ENCODE measurements at places on chromosomes 12 and 14.

- DNase-seq = no peak
Measured at GRCh38 chr12:4024701-4025100, 151.5 kb upstream of the PARP11 start.

DNA sequence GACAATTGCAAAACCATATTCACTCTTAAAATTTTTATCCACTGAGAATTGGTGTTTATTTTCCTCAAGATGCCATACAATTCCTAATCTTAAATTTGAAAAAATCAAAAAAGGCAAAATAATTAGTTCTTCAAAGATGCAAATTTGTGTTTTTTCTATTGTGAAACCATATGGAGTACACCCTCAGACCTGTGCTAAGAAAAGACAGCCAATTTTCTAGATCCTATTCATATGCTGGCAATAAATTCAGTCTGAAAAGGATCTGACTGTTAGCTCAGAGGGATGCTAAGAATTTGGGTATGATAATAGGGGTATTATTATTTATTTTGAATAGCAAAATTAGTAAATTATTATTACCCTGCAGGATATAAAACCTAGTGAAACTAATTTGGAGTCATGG, 476.9 kb upstream of the SYT1 start:
- DNase-seq = no peak

DNA sequence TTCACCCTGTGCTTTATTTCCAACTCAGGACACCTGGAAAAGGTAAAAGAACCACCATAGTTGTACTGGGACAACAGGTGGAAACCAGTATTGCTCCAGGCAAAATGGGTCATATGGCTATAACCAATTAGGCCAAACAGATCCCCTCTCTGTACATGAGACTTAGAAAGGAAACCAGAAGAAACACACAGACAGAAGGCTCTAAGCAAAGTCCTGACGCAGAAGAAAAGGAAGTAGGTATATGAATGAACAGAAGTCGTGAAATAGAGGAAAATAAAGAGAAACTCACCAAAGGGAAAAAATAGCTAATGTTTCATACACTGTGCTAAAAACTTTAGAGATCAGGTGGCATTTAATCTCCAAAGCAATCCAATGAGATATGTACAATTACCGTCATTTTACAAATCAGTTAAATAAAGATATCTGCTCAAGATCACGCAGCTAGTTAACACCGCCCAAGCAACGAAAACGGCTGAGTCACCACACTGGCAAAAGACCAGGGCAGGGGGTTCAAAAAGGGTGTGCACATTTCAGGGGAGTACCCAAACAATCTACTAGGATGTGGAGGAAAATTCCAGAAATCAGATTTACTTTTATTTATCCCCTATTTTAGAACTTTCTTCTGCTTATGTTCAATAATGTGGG, 82.3 kb downstream of the ITPR2 start:
- DNase-seq = no peak

- peak; percentile 45 for DNase-seq
Measured at GRCh38 chr12:6199531-6200255, 507 bp upstream of the CD9 start.

GRCh38 chr12:103498990-103499389, 3.2 kb upstream of the C12orf42 start:
- DNase-seq = no peak

GRCh38 chr14:95258754-95259593, 60.7 kb downstream of the CLMN start:
- DNase-seq = no peak

DNA sequence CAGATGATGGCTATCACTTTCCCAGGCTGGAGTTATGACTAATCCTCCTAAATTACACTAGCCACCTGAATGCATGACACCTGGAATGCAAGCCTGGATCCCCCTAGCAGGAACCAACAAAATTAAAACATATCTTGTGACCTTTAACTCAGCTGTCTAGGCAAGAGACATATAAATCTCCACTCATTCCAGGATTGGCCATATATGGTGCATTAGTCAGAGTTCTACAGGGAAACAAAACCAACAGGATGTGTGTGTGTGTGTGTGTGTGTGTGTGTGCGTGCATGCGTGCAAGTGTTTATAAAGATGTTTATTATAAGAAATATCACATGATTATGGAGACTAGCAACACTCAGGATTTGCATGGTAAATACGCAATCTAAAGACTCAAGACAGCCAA, 212.8 kb downstream of the KIF21A start:
- DNase-seq = no peak

GRCh38 chr12:98901189-98901588, 256.1 kb downstream of the APAF1 start:
- peak; percentile 13 for DNase-seq

DNA sequence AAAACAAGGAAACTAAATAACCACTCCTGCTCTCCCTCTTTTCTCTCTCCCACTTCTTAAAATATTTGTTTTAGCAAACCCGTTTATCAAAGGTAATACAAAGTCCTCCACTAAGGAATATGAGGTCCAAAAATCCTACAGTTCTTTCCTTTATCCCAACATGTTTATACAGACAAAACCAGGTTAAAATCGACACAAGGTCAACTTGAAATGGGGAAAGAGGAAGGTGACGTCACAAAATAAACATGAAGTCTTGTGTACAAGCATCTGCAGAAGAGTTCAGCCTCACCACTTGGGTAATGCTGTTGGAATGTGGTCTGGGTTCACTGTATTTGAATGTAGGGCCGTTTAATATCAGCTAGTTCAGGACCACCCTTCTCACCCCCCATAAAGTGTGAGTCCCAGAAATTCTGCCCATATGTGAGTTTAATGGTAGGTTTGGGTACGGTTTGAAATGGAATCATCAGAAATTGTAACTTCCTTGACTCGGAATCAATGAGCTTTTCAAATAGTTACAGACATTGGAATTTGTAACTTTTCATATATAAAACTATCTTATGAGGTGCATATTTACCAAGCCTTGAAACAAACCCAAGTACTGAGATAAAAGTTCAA, 120.0 kb upstream of the SLC38A2 start:
- DNase-seq = peak; percentile 29

- no peak for DNase-seq
Measured at GRCh38 chr12:1481326-1481725, 113.1 kb downstream of the FBXL14 start.

DNA sequence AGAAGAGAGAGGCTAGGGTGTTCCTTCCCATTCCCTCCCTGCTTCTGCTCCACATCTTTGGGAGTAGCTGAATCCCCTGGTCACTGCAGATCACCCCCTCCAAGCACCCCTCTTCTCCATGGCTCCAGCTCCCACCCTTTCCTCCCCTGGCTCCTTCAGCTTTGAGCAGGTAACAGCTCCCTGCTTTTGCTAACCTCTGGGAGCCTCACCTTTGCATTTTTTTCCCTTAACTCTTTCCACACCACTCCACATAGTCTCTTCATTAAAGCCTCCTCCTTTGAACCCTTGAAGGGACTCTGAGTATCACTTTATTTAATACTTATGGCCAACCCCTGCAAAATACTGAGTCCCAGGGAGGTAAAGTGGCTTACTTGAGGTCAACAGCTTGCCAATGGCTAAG, 25.7 kb upstream of the SERPINA6 start:
- no peak for DNase-seq

DNA sequence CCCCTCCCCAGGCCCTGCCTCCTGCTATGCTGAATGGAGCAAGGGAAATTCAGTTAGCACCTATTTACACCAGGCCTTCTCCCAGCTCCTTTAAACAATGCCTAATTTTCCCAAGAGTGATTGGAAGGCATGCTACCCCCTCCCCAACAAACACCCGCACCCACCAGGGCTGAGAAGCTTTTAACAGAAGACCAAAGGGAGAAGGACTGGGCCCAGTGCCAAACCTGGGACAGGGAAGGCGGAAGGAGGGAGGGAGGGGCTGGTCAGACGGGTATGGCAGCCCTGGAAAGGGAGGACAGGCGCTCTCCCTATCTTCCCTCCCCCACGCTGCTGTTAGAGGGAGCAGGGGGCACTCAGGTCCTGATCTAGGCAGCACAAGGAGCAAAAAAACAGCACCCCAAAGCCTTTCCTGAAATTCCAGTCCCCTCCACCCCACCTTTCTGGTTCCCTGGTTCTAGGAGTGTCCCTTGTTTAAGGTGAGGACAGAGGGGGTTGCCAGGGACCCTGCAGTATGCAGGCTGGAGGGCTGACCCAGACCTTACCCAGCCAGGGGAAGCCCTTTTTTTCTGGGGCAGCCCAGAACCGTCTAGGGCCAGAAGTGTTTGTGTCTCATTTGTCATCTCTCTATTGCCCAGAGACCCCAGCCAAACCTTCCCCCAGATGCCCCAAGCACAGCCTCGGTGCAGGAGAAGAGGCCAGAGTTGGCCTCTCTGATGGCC, 2.4 kb upstream of the KRT8 start:
- no peak for DNase-seq

- DNase-seq = no peak
Measured at GRCh38 chr12:103882861-103883596, 42.0 kb upstream of the NT5DC3 start.

GRCh38 chr12:59404109-59404650, 191.6 kb upstream of the SLC16A7 start:
- no peak for DNase-seq

- peak; percentile 79 for DNase-seq
Measured at GRCh38 chr14:50607181-50607580, 47.2 kb downstream of the ATL1 start.

DNA sequence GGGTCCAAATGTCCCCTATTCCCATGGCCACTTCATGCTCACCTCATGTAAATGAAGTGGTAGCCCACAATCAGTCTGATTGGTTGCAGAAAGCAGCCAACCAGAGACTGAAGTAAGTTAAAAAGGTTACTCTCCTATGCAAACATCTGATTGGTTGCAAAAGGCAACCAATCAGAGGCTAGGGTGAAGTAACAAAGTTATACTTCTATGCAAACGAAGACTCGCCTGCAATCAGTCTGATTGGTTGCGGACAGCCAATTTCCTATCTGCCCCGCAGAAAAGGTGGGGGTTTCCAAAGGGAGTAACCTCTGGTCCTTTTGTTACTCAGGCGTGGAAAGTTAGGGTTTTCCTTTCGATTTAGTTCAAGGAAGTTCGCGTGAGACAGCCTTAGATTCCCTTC, 208.1 kb upstream of the NEDD1 start:
- DNase-seq = no peak

DNA sequence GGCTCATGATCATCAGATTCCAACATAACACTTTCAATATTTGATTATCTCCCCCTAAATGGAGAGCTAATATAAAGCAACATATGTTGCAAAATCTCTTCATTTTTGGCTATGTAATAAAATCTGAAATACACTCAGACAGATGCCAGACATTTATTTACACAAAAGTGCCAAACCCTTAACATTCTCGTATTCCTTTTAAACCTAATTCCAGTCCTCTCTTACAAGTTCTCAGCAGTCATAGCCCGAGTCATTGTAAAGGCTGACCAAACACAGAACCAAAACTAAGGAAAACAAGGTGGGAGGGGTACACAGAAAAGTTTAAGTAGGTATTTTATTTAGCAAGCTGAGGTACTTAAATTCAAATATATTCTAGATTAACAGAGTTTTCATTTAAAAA, 81.4 kb downstream of the LRP6 start:
- DNase-seq = no peak

GRCh38 chr14:95254288-95254687, 65.4 kb downstream of the CLMN start:
- no peak for DNase-seq

DNA sequence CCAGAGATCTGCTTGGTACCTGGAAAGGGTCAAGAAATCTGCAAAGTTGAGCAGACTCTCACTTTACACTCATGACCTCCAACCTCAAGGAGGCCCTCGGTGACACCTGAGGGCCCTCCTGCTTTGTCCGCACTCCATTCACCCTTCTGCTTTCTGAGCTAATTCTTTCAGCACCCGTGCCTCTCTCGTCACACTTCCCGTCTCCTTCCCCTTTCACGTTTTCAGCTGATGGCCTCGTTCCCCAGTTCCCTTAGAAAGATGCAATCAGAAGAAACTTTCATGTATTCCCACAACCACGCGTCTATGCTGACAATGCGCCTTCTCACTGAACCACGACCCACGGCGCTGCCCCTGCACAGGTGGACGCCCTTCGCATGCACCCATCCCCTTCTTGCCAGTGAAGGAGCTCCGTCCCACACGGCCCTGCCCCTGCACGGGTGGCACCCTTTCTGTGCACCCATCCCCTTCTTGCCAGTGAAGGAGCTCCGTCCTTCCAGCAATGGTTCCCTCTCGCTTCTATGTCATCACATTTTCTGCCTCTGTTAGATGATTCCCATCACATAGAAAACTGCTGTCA, 340.1 kb upstream of the FKBP4 start:
- no peak for DNase-seq

DNA sequence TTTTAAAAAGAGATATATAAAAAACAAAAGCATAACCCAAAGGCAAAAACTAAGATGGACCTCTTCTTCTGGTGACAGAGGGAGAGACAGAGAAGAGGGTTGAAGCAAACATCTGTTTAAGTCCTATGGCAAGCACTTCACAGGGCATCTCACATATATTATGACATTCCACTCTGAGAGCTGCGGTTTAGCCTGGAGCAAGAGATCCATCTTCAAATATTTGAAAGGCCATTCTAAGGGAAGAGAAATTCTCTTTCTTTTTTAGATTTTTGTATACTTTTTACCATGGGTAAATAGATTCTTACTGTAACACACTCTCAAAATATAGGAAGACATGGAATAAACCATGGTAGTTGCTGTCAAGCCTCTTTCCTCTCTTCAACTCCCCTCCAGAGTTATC, 204.1 kb downstream of the GXYLT1 start:
- no peak for DNase-seq

DNA sequence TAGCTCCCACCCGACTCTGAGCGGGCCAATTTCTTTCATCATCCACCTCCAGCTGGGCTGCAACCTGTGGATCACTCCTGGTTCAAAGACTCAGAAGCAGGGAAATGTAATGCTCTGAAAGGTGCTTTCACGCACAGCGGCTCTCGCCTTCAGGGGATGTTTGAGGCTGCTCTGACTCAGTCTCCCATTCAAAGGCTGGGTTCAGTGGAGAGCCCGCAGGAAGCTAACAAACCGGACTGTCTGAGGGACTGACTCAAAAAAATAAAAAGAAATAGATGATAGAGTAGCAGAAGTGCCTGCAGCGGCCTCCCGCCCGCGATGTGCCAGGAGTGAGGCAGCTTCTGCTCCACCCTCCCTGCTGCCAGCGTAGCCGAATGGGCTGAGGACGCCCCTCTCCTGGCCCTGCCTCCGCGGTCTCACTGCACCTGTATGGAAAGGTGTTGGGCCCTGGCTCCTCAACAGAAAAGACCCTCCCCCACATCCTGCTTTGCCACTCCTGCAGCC, 98.0 kb downstream of the GCH1 start:
- DNase-seq = no peak

- no peak for DNase-seq
Measured at GRCh38 chr14:55152052-55152753, 23.2 kb downstream of the LGALS3 start.

DNA sequence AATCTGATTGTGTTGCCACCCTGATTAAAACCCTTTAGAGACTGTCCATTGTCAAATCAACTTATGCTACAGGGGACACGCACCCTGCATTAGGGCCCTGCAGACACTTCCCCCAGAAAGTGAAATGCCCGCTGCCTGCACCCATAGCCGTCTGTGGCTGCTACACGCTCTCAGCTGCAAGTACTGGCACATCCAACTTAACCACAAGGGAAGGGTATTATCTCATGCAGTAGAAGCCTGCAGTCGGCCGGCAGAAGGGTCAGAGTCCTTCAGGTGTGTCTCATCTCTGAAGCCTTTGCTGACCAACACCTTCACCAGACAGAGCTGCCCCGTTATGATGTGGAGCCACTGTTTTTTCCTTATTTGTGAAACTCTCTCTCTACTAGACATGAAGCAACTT, 20.8 kb downstream of the CFAP251 start:
- DNase-seq = no peak
